ENCODE measurements at places on chromosomes 13 and 19.

GRCh38 chr19:55178781-55179599 lies 1.1 kb downstream of the SYT5 start:
- peak; percentile 90 for DNase-seq

DNA sequence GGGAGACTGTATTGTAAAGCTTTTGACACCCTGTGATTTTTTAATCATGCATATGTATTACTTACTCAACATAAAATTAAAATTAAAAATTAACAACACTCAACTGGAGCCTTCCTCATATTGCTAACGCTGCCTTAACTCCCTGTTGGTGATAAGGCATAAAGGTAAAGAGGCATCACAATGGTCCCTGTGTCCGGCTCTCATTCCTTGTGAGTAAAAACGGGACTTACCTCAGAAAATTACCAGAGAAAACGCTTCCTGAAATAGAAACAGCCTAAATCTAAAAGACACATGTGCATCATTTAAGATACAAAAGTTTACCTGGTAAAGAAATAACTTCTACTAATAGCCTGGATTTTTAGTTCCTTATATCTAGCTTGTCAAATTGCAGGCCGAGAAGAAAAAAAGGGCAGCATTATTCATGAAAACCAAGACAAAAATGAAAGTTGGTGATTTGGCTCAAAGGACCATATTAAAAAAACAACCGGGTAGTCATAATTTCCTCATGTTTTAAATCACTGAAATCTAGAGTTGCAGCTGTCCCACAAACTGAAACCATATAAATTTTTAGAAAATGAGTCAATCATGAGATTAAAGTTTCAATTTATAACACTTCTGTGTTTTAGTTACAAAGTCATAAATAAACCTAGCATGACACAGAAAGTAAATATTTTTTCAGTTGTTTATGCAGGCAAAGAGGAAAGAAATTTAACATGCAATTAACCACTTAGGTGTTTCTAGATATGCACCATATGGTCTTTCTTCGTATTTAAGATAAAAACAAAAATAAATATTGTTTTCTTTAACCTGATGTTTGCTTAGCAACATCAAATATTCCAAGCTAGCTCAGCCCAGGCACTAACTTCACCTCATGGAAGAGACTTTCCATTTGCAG lies 94.7 kb downstream of the MIPEP start:
- DNase-seq, result no peak

- DNase-seq, result peak; percentile 54
These were observed 41.3 kb upstream of the IGFL4 start for GRCh38 chr19:46081928-46082727.

GRCh38 chr19:10113964-10114650 lies 2.6 kb downstream of the P2RY11 start:
- DNase-seq, result no peak

- no peak for DNase-seq
These were observed 155.7 kb downstream of the ENOX1 start for GRCh38 chr13:43631106-43631505.

- DNase-seq, result no peak
These were observed 33.0 kb downstream of the USP12 start for GRCh38 chr13:27138457-27139093.

GRCh38 chr13:51681037-51681678 lies 96.9 kb downstream of the WDFY2 start:
- DNase-seq, result peak; percentile 22

- no peak for DNase-seq
These were observed 66.1 kb upstream of the DIAPH3 start for GRCh38 chr13:60229708-60230272.
